NCI-H2081 treated with DMSO at 0.1 percent for 48 hours (cell line): ENCODE measurements at places on chromosomes 2 and 18.
A peak's percentile ranks its signal among the peaks of the same experiment; 100 is the strongest.

DNA sequence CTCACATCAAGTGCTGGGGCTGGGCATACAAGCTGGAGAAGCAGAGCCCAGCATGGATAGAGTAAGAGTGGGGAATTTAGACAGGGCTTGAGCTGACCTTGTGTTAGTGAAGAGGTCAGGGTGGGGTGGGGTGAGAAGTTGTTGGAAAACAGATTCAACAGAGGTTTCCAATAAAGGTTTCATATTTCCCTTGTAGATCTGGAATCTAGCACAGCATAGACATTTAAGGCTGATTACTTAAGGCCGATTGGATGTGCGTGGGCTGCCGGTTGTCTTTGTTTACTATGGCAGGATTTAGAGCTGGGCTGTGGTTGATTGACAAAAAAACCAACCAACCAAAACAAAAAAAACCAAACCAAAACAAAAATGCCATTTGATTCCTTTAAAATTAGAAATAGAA, 114.9 kb upstream of the SEC11C start:
- DNase-seq: no peak

DNA sequence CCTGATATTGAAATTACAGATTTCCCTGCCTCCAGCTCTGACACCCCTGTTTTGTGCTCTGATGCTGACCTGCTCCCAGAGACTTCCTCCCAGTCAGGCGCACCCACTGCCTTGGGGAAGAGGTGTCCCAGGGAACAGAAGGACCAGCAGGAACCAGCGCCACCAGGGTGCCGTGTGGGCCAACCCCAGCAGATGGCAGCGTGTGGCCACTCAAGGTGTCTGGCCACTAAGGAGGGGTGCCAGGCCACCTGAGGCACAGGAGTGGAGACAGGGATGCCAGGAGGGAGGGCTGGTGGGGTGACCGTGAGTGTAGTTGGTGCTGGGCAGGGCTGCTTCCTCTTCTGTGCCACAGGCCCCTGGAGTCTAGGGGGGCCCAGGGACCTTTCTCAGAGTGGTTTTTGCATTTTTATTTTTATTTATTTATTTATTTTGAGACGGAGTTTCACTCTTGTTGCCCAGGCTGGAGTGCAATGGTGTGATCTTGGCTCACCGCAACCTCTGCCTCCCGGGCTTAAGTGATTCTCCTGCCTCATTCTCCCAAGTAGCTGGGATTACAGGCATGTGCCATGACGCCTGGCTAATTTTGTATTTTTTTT, 56.0 kb downstream of the TEX44 start:
- peak; percentile 24 for DNase-seq

DNA sequence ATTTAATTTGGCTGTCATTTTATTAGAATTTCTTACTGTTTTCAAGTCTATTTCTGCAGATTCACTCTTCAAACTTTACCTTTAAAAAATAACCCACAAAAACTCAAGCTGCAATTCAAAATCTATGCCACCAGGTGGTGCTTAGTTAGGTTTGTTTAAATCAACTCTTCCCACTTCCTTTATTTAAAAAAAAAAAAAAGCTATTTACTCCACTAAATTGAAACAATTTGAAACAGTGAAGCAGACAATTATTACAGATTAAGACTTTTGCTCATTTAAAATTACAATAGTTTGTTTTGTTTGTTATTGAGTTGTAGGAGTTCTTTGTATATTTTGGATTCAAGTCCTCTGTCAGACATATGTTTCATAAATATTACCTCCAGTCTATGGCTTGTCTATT, 300.0 kb downstream of the PDE11A start:
- no peak for DNase-seq

DNA sequence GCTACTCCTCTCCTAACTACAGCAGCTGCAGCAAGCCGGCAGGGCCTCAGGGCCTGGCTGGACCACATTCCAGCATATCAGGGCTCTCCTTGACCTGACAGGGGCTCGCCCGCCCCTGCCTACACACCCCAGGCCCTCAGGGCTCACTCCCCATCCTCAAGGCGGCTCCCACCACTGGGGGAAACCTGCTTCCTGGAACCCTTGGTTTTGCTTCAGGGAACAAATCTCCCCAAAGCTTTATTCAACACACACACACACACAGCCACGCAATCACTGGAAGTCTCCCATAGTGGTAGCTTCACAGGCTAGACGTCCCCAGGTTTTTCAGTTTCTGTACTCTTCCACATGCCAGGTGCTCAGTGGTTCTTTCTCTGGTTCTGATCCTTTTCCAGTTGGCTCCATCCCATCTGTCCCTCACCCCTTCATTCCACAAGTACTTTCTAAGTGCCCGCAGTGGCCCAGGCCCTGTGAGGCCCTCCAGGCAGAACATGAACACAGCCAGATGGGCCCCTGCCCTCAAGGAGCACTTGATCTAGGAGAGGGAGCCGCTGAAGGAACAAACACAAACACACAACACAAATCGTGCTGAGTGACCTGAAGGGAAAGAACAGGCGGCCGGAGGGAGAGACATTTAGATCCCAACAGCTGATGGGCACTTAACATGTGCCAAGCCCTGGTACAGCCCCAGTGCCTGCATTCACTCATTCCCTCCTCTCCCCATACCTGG, 51.1 kb downstream of the TNS1 start:
- no peak for DNase-seq

DNA sequence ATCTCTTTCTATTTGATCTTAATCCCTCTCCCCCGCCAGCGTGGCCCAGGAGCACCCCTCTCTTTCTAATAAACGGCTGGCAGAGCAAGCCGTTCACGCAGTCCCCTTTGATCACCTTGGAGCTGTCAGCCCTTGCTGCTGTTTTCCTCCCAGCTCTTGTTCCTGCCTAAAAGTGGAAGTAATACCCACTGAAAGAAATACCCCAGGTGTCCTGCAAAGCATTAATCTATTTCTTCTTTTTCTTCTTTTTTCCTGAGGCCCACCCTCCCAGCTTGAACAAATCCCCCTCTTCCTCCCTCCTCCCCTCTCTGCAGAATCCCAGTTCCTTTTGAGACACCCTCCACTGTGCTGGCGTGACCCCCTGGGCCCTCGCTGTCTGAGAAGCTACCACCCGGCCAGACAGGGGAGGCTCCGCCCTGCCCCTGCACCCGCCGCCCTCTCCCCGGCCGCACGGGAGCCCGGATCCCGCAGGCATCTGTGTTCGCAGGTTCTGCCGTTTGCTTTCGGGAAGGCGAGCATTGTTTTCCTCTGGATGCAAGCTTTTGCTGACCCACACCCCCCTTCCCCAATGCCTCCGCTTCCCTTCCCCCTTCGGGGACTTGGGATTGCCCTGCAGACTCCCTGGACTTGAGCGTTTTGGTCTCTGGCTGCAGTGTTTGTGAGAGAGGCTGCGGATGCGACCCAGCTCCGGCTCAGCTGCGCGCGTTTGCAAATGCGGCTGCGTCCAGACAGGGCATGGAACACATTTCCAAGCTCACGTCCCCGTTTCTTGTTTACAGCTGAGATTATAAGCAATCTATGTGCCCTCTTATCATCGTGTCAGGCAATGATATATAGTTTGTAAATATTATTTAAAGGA, 631.5 kb downstream of the NYAP2 start:
- no peak for DNase-seq

DNA sequence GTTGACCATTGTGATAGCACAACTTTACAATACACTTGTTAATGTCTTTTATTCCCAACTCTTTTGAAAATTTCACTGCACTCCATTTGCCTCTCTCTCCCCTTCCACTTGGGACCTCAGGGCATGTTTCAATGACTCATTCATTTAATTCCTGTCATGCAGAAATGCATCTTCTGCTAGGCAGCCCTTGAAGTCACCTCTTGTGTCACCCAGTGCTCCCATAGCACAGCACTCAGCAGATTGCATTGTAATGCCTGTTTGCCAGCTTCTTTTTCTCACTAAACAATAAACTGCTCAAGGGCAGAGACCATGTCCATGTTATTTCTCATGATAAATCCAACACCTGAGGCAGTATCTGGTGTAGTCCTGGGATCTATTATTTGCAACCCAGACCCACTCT, 85.9 kb upstream of the ACSL3 start:
- DNase-seq: no peak

DNA sequence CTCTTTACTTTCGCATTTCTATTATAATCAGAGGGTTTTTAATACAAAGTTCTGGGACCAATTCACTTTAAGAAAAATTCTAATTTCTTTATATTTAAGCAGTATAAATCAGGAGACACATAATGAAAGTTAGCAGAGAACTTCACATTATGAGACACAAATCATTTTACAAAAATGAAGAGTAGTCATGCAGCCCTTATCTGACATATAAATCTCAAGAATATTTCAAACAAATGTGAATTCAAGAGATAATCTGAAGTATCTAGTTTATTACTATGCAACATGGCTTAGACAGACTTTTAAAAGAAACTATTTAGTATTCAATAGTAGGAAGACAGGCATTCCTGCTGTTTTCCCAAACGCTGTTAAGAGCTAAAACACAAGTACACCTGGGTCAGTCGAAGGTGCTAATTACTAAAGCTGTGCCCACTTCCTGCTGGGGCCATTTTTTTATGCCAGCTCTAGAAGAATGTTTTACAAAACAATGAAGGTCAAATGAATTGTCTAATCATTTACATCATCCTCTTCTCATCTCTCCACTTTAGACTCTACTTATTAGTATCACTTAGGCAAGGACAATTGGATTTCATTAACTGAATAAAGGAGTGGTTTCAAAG, 40.2 kb downstream of the CWC22 start:
- DNase-seq: no peak

DNA sequence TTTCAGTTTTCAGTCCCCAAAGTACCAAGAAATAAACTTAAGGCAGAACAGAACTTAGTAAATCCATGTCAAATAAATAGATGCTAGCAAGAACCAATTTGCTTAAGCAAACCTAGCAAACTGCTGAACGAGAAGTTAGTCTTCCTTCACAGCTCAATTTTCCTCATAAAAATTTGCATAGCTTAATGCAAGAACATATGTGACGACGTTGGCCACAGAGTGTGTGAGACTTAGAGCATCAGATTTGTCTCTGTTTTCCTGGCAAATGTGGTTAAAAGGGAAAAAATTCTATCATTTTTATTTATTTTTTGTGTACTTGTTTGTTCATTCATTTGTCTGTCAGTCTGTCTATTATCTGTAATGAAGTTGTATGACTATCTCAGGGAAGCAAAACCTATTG, 485.7 kb downstream of the THSD7B start:
- no peak for DNase-seq

GRCh38 chr2:234047361-234047760, 3.1 kb upstream of the SPP2 start:
- DNase-seq: no peak

DNA sequence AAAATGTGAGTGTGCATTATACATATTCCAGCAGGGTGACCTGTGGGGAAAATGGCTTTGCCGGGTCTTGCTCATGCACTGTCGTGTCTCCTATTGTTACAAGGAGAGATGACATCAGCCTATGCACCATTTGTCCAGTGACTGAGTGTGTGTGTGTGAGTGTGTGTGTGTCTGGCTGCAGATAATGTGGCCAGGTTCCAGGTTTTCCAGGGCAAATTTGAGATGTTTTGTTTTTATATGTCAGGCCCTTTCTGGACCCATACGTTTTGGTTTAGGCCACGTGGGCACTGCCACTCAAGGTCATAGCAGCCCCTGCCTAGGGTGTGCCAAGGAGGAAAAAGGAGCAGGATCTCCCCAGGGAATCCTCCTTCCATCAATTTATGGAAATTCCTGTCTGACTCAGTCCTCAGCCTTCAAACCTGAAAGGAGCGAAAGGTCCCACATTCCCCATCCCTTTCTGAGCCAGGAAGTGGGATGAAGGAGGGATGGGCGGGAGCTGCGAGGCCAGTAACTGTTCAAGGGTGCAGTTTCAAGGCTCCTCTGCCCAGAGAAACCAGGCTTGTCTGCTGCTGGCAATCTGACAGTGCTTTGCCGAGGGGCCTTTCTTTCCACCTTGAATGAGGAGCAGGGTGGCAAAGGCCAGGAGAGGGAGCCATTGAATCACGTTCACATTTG, 93.0 kb upstream of the SMAD2 start:
- no peak for DNase-seq

DNA sequence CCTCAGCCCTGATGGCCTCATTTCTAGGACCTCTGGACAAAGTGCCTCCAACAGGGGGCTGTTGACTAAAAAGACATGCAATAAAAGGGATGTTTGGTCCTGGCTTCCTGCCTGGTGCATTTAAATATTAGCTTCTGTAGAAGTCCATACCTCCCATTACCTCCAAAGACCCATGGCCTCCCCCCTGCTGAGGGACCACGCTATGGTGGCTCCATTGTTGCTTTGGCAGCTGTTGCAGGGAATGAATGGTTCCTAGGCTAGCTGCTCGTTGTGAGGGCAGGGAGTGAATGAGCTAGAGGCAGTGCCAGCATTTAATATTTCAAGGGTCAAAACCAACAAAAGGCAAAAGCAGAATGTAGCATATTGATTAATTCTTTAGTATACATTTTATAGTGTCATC, 285.9 kb downstream of the SLC8A1 start:
- DNase-seq: no peak

DNA sequence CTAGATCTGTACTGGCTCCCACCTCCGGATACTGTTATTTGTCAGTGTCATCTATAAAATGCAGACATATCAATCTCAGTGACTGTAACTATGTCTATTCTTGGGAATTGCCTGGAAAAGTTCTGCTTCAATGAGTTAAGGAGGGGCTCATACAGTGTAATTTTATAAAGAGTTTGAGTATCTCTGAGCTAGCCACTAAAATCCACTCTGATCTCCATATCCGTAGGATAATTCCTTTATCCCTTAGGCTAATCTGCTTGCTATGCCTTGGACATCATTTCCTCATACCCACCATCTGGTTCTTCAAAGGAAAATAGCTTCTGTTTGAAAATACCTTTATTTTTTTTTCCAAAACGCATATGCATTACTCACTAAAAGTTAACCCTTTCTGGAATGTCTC, 863.2 kb downstream of the SUCLG1 start:
- no peak for DNase-seq

DNA sequence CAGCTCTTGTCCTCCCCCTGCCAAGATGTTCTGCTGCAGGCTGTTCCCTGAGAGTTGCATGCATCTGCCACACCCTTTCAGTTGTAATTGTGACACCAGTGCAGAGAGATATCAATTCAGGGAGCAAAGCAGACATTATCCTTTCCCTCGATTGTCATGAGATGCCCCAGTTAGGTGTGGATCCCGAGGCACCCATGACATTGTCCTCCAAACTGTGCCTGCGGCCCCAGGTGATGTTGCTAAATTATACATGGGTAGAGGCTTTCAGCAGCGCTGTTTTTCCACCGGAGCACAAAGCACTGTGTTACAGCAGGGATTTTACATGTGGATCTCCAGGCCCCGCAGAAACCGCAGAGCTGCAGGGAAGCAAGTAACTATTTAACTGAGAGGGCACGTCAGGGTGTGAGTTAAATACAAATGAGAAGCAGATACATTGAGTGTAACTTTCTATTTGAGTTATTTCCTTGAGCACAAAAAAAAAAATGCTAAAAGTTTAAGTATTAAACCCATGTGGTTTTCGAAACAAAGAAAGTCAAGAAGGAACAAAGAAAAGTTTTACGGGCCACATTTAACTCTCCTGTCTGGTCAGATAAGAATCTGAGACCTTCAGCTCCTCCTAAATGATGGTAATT, 90.3 kb upstream of the BCL2L11 start:
- DNase-seq: no peak

DNA sequence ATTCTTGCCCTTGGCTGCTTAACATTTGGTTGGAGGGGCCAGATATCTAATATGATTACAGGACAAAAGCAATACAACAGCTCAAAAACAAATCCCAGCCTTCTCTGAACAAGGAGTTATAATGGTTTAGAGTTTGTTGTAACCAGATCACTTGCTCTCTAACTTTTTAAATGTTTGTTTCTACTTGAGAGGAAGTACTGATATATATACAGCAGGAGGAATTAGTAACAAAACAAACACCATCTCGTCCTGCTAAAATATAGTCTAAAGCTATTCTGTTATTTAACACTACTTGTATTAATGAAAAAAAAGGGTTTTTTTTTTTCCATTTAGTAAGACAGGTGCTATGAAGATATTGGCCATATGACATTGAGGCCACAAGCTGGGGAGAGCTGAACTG, 60.9 kb upstream of the TMEM17 start:
- DNase-seq: no peak
